ENCODE measurements at places on chromosomes 5 and 9. TPM values are rescaled to one million over a fixed set of nuclear protein-coding genes. Genes with fewer than 3 reads are reported as not detected.

SH3RF2 gene
- total RNA-seq, result 3.0 TPM

DHFR gene
- 52.9 TPM for total RNA-seq

TICAM2 gene
- 1.0 TPM for total RNA-seq

TAS2R1 gene
- not detected for total RNA-seq

KLHL3 gene
- 0.30 TPM for total RNA-seq

CREB3 gene
- 58.7 TPM for total RNA-seq

CDKN2B-AS1 gene
- total RNA-seq, result not detected

ALDH1A1 gene
- 4,899 TPM for total RNA-seq

SEMA4D gene
- total RNA-seq, result 6.3 TPM

CDH9 gene
- total RNA-seq, result not detected
